ELR (cell line): ENCODE measurements at places on chromosomes 1 and 21.

DNA sequence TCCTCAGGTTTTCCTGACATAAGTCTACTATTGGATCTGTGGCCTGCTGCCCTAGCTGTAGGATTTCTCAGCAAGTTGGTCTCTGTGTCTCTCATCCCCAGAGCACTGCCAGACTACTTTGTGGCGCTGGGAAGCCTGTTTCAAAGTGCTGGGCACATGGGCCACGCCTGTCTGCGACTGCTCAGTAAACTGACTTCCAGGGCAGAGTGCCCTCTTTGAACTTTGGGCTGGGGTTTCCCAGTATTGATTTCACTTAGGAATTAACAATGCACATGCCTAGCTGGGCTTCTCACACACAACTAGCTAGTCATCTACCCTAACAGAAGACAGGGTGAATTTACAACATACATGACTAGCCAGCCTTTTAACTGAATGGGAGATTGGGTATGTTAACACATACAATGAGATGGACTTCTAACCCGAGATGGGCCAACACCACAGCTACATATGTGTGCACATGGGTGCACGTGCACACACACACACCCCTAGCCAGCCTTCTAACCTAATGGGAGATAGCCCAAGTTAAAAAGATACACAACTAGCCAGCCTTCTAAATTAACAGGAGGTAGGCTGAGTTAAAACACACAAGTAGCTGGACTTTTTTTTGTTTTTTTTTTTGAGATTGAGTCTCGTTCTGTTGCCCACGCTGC, 6.9 kb upstream of the TRIM17 start:
- DNase-seq = no peak

GRCh38 chr1:177505905-177506590, 335.3 kb downstream of the BRINP2 start:
- DNase-seq = peak; percentile 34

GRCh38 chr1:84871181-84871580, 21.8 kb downstream of the LPAR3 start:
- DNase-seq = no peak

- DNase-seq = no peak
Measured at GRCh38 chr1:228176024-228176395, 10.4 kb downstream of the IBA57 start.

DNA sequence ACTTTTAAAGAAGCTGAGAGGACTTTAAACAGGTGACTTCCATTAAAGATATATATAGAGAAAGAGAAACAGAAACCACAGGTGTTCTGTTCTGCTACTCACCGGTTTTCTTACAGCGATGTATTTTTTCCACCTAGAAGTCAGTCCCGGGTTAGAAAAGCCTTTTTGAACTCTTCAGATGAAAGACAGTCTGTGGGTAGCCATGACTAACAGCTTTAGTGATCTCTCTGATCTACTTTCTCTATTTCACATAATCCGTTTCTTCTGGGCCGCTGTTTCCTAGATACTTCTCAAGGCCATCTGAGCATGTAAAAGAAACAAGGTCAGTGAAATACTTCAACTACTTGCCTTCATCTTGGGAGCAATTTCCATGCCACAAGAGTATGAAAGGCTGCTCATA, 25.1 kb downstream of the WDR64 start:
- DNase-seq = no peak

DNA sequence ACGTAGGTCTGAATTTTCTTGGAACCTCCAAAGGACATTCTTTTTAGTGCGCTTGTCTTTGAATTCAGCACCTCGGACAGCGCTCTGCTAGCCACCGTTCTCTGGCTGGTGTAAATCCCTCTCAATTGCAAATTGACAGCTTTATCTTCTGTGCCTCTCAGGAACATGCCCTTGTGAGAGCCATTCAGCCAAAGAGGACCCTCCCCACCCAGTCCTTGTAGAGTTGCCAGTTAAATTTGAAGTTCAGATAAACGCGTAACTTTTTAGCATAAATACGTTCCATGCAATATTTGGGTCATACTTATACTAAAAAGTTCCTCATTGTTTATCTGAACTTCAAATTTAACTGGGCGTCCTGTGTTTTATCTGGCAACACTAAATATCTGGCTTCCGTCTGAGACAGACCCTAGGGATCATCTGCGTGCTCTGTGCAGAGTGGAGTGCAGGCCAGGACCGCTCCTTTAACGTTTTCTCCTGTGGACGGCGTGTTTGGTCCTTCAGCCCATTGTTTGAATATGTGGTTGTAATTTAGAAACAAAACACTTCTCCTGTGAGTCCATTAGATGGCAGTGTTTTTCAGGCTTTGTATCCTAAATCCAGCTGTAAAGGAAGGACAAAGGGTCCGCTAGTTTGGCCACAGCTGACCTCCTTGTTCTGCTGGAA, 7.0 kb downstream of the KCNAB2 start:
- DNase-seq = peak; percentile 65

DNA sequence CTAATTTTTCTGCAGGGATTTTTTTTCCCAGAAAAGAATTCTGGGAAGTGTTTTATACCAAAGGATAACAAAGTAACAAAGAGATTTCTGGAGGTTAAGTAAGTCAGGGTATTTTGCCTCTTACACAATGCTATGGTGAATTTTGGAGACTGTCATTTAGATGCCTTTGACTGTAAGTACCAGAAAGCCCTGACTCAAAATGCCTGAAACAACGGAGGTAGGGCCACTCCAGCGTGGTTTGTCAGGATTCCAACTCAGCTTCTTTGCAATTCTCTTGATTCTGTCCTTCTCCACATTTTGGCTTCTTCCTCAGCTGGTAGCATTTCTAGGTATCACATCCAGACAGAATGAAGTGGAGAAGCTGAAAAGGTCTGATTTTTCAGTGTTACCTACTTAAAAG, 106.5 kb downstream of the UCHL5 start:
- peak; percentile 15 for DNase-seq

GRCh38 chr21:36424592-36424991, 39.4 kb downstream of the CHAF1B start:
- DNase-seq = no peak
